Astrocyte of the hippocampus (primary cell): ENCODE measurements at places on chromosomes 5 and 9.

DNA sequence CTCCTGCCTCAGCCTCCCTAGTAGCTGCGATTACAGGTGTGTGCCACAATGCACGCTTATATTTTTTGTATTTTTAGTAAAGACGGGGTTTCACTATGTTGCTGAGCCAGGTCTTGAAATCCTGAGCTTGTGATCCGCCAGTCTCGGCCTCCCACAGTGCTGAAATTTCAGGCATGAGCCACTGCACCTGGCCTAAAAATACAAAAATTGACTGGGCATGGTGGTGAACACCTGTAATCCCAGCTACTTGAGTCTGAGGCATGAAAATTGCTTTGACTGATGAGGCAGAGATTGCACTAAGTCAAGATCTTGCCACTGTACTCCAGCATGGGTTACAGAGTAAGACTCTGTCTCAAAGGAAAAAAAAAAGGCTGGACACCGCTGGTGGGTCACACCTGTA lies 13.1 kb upstream of the DYNC2I2 start:
- DNase-seq: no peak

DNA sequence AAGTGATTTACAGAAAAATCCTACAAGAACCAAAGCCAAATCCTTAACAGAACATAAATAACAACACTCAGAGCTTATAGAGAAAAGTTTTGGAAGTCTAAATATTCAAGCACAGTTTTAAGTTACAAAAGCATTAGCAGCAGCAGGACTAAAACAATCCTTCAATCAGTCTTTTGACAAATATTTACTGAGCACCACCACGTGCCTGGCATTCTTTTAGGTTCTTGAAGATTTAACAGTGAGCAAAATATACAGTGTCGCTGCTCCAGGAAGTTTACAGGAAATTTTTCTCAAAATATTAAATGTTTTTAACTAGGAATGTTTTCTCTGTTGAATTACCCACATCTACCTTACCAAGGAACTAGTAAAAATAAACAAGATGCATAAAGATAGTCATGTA lies 11.4 kb downstream of the EPB41L4A start:
- no peak for DNase-seq

- DNase-seq: no peak
These were observed 100.0 kb downstream of the LPAR1 start for GRCh38 chr9:110938242-110938641.

- peak; percentile 96 for DNase-seq
These were observed 158.7 kb upstream of the IER5L start for GRCh38 chr9:129336601-129337331.

DNA sequence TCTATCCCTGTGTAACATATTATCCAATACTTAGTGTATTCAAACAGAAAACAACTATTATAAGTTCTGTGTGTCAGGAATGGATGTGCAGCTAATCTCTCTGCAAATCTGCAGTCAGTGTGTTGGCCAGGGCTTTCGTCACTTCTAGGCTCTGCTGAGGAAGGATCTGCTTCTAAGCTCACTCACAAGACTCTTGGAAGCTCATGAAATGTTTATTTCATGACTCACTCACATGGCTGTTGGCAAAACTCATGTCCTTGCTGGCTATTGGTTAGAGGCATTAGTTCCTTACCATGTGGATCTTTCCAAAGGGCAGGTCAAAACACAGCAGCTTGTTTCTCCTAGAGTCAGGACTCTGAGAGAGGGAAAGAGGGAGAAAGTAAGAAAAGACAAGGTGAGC lies 367.4 kb upstream of the SMARCA2 start:
- DNase-seq: peak; percentile 21

DNA sequence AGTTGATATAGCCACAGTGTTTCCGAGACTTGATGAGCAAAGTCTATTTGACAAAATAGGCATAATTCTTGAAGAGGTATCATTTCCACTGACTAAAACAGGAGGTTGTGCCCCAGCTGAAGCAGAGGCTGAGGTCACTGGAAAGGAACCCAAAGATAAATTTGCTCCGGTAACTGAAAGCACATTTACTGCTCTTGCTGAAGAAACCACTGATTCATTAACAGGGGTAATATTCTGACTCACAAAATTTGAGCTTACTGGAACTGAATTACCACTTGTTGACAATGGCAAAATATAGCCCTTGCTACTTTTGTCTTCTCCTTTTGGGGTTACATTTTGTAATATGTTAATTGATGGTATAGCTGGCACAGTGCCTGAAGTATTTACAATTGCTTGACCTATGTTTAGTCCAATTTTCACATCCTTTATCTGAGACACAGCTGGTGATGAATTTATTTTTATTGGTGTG lies 30.2 kb downstream of the MLANA start:
- DNase-seq: no peak

DNA sequence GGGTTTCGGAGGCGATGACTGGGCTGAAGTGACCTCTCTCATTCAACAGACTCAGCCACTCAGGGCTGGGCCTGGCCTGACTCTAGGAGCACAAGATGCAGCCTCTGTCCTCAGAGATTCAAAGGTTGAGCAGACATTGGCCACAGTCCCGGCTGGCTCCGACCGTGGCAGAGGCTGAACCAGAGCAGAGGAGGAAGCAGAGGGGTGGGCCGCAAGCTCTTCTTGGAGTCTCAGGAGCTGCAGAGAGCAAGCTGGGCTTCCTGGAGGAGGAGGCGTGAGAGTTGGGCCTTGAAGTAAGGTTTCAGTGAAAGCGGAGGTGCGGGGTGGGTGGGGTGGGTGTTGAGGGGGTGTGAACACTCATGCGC lies 37.6 kb downstream of the ALG2 start:
- DNase-seq: no peak

GRCh38 chr5:148790545-148791333 lies 35.7 kb upstream of the ADRB2 start:
- no peak for DNase-seq

- DNase-seq: peak; percentile 28
These were observed 38.1 kb downstream of the AGXT2 start for GRCh38 chr5:35009657-35010056.

- no peak for DNase-seq
These were observed 60.9 kb upstream of the CACNA1B start for GRCh38 chr9:137816531-137817235.

GRCh38 chr9:108994695-108995094 lies 18.6 kb downstream of the CTNNAL1 start:
- no peak for DNase-seq
